ENCODE measurements at places on chromosomes 2 and 18. TPM values are rescaled to one million over a fixed set of nuclear protein-coding genes. Genes with fewer than 3 reads are reported as not detected.

GRCh38 chr18:4549164-4549872 is 94.2 kb upstream of the DLGAP1 start:
- no peak for DNase-seq

DNA sequence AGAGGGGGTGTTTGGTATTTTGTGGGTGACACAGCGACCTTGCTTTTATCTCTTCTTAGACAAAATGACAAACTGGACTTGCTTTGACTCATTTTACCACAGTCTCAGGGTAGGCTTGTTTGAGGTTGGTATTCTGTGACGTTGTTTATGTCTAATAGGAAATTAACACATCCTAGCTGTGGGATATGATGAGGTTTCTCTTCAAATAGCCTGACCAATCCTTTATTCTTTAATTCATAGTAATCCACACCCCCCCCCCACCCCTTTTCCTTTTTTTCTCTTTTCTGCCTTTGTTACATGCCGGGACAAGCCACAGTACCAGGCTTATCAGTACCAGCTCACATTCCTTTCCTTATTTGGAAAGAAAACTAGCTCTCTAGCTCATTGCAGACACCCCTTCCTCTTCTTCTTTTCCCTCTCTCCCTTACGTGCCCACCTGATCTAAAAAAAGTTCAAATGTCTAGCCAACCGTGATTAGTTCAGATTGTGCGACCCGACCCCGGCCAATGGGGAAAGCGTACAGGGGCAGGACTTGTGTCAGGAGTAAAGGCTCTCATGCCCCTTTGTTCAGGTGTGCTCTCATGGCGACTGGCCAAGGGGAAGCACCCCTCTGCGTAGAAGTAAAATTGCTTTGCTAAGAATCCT is 52.2 kb upstream of the PTPRM start:
- no peak for DNase-seq

DNA sequence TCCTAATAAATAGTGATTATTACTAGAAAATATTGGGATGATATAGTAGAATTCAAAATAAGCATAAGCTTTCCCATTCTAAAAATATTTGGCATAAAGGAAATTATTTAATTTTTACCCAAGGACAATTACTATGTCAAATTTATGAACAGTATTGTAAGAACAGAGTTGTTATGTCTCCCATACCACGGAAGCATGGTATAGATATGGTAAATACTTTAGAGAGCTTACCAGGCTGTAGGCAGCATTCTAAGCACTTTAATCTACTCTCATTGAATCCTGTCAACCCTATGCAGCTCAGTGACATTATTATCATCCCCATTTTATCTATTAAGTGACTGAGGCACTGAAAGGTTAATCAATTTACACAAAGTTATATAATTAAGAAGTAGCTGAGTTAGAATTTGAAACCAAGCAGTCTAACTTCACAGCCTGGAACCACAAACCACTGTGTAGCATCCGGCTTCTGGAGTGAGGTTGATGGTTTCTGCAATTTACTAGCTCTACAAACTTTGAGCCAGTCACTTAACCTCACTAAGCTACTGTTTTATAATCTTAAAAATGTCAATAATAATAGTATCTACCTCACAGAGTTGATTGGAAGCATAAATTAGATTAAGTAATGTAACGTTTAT is 323.7 kb downstream of the ARHGAP15 start:
- DNase-seq = no peak

GRCh38 chr2:108304975-108305374 is 16.3 kb downstream of the SULT1C2 start:
- no peak for DNase-seq

DNA sequence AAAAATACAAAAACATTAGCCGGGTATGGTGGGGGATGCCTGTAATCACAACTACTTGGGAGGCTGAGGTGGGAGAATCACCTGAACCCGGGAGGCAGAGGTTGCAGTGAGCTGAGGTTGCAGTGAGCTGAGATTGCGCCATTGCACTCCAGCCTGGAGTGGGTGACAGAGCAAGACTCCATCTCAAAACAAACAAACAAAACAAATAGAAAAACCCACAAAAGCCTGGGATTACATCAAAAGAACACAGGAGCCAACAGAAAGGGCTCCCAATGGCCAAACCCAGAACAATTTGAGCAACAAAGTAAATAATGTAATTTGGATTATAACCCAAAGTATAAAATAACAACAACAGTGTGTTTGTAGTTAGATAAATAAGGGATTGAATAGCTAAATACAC is 159.8 kb downstream of the UXS1 start:
- no peak for DNase-seq

Gene TMEM169
- 2.1 TPM for total RNA-seq

Gene E2F6
- total RNA-seq = 14.2 TPM

Gene RAX
- not detected for total RNA-seq

Gene ATP8B1
- total RNA-seq = 21.7 TPM

Gene TPO
- total RNA-seq = 0.31 TPM

- no peak for DNase-seq
Measured at GRCh38 chr18:26710470-26711096, 154.9 kb downstream of the AQP4 start.

Gene GREB1L
- 6.5 TPM for total RNA-seq

DNA sequence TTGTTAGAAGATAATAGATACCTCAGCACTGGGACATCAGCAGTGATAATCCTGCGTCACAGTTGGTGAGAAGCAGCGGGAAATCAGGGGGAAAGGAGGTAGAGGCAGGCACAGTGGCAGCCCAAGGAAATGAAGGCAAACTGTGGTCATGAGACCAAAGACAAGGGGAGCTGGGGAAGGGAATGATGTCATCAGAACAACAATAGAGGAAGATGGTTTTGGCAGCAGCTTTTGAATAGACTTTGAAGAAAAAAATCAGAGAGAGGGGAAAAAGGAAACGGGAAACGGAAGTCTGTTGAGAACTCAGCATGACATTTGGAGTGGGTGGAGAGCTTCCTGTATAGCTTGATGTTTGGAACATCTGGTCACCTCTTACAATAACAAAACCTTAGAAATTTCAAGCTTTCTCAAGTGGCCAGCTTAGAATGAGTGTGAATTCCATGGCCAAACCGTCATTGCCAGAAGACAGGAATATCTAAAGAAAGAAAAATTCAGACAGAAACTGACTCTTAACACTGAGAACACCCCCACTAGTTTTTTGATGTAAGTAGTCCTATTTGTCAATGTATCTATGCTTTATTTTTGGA is 18.4 kb upstream of the YES1 start:
- DNase-seq = peak; percentile 36

Gene DLX1
- total RNA-seq = 10.0 TPM

Gene PRKD3
- 14.8 TPM for total RNA-seq

- no peak for DNase-seq
Measured at GRCh38 chr2:149221898-149222297, 108.5 kb upstream of the LYPD6 start.

Gene GLI2
- 28.6 TPM for total RNA-seq

Gene GORASP2
- total RNA-seq = 77.7 TPM

Gene CROCC2
- 0.68 TPM for total RNA-seq

GRCh38 chr2:229475778-229476177 is 204.7 kb upstream of the PID1 start:
- DNase-seq = no peak

DNA sequence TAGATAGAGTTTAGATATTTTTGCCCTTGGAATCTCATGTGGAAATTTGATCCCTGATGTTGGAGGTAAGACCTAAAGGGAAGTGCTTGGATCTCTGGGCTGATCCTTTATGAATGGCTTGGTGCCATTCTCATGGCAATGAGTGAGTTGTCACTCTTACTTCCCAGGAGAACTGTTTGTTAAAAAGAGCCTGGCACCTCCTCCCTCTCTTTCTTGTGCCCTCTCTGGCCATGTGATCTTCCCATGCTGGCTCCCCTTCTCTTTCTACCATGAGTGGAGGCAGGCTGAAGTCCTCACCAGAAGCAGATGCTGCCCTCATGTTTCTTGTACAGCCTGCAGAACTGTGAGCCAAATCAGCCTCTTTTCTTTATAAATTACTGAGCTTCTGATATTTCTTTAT is 276.9 kb downstream of the ZNF804A start:
- no peak for DNase-seq

Gene GALNT14
- 7.4 TPM for total RNA-seq

Gene CAPN14
- total RNA-seq = 0.12 TPM

Measured in type B pancreatic cell (in vitro differentiated cells).